Activated T-helper 17 cell treated with anti-CD3 and anti-CD28 coated beads, Interleukin-2, amount 50 U/mL, for 72 hours (primary cell): ENCODE measurements at places on chromosomes 1 and 21.

DNA sequence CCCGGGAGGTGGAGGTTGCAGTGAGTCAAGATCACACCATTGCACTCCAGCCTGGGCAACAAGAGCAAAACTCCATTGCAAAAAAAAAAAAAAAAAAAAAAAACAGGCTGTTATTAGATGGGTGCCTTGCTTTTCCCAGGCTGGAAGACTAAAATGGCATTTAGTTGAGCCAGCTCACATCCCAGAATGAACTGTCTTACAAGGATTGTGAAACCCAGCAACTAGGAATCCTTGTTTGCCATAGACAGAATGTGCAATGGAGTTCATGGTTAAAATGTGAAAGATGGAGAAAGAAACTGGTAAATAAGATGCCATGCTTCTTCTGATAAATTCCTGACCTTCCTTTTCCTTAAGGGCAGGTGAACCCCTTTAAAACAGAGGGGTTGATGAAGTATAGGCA, 215.8 kb upstream of the GREM2 start:
- no peaks in the 10 kb centered on the region for H3K36me3 ChIP-seq
- H3K4me3 ChIP-seq = no peak overlapping the region
- no peaks in the 10 kb centered on the region for H3K4me1 ChIP-seq
- H3K27ac ChIP-seq = no peak overlapping the region

DNA sequence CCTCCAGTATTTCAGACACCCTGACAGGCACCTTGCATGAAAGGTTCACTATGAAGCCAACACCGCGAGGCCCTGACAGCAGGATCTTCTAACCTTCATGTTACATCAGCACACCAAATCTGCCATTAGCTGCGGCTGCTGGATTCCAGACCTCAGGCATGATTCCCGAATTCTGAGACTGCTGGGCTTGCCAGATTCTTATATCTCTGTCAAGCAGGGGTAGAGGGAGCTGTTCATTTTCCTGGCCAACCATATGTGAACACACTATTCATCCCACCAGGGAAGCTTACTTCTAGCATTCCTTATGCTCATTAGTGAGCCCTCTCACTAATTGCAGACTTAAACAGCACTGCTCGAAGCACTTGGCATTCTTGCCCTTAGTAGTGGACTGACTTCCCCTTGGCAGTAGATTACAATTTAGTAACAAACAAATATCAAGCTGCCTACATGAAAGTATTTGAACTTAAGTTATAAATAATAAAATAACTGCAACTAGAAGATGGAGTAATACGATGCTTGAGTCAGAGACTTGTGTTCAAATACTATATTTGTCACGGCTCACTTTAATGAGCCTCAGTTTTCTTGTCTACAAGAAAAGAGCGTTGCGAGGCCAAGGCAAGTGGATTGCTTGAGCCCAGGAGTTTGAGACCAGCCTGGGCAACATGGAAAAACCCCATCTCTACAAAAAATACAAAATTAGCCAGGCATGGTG, 43.3 kb downstream of the NID1 start:
- H3K27me3 ChIP-seq = no peaks in the 10 kb centered on the region
- H3K4me3 ChIP-seq = no peak overlapping the region
- ATAC-seq = no peak

DNA sequence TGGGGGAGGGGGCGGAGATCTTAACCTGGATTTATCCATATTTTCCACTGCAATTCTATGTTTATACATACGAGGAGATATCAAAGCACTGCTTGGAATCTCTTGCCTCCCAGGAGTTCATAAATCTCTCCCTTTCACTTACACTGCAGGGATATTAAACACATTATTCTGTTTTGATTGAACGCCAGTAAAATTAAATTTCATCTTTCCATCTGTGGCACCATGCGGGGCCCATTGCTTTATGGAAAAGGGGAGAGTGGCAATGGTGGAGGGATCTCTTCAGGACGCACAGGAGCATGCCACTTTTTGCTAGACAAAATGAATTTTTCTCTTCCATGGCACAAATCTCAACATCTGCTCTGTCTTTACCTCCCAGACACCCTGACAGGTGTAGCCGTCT, 648.0 kb upstream of the PLXNA2 start:
- H3K4me3 ChIP-seq = no peak overlapping the region
- H3K27ac ChIP-seq = no peak overlapping the region
- no peaks in the 10 kb centered on the region for H3K4me1 ChIP-seq

DNA sequence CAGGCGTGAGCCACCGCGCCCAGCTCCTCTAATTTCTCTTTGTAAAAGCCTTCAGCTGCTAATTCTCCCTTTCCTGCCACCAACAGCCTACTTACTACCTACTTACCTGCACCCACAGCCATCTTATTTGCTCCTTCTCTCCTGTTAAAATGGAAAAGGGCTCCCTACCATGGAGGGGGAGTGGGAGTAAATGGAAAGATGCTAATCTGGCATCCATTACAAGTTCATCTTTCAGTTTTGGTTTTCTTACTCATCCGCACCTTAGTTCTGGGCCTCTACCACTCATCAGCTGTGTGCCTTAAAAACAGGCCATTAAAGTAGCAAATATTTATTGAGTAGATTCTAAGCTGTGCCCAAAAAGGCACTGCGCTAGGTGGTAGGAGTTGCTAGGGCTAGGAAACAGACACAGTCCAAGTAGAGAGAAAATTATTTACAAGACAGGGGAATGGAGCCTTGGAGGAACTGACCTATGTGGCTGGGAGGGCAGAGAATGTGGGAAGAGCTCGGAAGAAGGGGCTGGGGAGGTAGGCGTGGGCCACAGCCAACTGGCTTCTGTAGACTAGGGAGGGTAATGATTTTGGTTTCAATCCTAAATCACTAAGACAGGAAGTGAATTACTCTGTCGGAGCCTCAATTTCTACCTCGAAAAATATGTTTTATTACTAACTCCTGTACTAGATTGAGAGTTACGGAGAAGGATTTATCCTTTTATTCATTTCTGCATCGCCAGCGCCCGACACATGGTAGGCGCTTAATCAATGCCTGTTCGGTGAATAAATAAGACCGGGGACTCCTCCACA, 685 bp upstream of the DDI2 start:
- peak; percentile 55 for ATAC-seq
- peaks cover 20% of the 10 kb centered on the region for H3K36me3 ChIP-seq
- H3K4me3 ChIP-seq = peak overlapping the region; percentile 85
- peaks cover 19% of the 10 kb centered on the region for H3K4me1 ChIP-seq
- no peaks in the 10 kb centered on the region for H3K27me3 ChIP-seq

DNA sequence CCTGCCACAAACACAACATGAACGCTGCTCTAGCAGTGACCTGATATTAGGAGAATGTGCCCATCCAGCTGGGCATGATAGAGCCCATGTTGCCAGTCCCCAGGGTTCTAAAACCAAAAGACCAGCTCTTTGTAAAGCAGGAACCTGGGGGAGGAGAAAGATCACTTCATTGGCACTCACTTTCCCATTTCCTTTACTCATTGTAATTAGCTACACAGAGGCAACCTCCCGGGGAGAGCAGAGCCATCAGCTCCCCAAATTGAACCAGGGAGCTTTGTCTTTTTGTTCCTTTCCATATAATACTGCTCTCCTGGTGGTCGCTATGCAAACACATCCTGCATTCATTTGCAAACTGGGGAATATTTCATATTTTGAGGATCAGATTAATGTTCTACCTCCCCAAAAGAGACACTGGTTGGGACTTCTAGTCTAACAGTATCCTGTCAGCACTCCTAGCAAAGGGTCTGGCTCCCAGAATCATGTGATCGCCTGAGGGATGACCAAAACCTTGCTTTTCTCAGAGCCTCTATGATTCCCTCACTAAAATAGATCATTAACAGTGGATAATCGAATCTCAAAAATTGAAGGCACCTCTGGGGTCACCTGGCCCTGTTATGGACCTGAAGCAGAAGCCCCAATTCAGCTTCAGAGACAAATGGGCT, 76.7 kb upstream of the CD1D start:
- H3K4me1 ChIP-seq = peaks cover 6% of the 10 kb centered on the region
- no peak overlapping the region for H3K4me3 ChIP-seq
- H3K27ac ChIP-seq = no peak overlapping the region
- H3K27me3 ChIP-seq = peaks cover 14% of the 10 kb centered on the region

DNA sequence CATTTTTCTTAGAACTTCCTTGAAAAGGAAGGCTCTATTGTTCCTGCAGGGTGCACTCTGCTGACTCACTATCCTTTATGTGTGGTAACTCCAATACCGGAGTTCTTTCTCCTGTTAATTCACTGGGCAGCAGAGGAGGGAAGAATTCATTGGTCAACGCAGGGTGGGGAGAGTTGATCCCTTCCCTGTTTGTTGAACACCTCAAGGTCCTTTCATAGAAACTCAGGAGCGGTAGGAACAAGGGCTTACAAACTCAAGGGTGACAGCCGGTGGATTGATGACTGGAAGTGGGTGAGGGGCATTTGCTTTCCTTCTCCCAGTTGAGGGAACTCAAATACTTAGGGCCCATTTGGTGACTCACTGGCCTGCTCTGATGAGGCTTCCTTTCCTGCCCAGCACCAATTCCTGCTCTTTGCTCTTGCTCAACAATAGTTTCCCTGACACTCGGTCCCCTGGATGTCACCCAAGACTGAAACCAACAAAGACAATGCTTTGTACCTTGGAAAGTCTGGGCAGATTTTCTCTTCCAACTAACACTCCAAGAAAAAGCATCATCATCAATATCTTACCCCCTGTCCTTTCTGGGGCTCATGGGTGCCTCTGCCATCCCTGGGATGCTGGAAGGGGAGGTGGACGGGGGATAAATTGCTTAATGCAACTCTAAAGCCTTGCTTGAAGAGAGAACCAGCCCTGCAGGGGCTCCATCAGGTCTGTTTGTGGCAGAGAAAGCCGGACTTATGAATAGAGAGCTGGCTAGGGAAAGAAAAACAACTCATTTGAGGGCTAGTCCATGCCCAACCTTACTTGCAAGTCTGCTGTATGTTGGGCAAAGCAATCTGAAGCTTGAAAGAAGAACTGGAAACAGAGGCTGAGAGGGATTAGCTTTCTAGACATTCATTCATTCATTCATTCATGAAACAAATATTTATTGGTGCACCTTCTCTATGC, 9.3 kb downstream of the SLC26A9 start:
- H3K4me3 ChIP-seq = no peak overlapping the region
- peaks cover 6% of the 10 kb centered on the region for H3K4me1 ChIP-seq
- H3K36me3 ChIP-seq = no peaks in the 10 kb centered on the region
- no peak for ATAC-seq
- H3K27ac ChIP-seq = no peak overlapping the region
- H3K27me3 ChIP-seq = peaks cover 34% of the 10 kb centered on the region

DNA sequence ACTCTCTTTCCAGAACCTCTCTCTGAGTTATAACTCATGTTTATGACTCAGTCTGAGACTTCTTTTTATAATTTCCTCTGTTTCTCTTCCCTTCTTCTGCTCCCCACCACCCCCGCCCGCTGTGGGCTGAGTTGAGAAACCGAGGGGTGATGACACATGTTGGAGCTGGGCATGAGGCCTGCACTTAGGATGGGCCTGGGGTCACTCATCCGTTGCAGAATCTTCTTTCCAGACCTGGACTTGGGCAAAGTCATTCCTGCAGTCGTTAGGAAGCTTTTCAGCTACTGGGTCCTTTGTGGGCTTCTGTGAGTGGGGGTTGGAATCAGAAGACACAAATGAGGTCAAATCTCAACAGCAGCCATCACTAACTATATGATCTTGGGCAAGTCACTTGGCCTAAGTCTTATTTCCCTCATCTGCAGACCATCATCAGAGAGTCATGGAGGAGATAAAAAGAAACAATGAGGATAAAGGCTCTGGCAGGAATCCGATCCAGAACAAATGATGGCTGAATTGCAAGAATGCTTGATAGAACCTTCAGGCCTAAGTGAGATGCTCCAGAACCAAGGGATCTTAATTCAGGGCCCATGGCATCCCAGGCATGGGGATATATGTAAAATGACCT, 53.4 kb downstream of the RPS6KA1 start:
- H3K27ac ChIP-seq = peak overlapping the region; percentile 69
- no peaks in the 10 kb centered on the region for H3K36me3 ChIP-seq
- peak; percentile 67 for ATAC-seq
- H3K4me3 ChIP-seq = peak overlapping the region; percentile 61
- H3K4me1 ChIP-seq = peaks cover 39% of the 10 kb centered on the region

DNA sequence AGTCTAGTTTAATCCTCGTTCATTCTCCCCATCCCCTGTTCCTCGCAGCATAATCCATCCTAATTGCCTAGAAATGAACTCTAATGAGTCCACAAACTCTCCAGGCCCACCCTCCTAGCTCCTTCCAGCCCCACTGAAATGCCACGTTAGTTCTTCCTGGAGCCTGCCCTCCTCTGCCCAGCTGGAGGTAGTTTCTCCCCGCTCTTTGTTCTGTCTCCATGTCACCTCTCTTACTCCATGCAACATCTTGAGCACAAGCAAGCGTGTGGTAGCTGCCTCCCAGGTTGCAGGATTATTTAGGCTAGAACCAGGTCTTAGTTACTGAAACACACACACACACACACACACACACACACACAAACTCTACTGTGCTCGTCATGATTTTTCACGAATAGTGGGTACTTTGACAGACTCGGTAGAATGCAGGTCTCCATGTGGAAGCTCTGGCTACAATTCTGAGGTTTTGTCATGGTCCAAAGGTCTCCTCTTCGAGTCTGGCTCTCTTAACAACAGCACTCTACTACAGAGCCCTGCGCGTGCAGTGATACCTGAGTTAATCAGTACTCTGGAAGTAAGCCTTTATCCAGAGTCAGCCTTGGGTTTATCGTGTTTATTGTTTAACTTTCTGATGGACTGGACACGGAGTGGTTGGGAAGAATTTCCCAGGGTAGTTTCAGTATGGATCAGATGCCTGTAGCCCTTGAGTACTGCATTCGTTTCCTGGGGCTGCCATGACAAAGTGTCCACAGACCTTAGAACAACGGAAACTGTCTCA, 27.5 kb downstream of the HUNK start:
- H3K27me3 ChIP-seq = peaks cover 4% of the 10 kb centered on the region
- no peaks in the 10 kb centered on the region for H3K36me3 ChIP-seq
- H3K27ac ChIP-seq = peak overlapping the region; percentile 44
- H3K4me3 ChIP-seq = no peak overlapping the region
- no peak for ATAC-seq
- peaks cover 6% of the 10 kb centered on the region for H3K4me1 ChIP-seq

GRCh38 chr1:48471691-48472576, at the start of gene SPATA6:
Gene SPATA6, minus strand, starts transcription at chr1:48472204. Its CDS starts 196 bp downstream, at chr1:48472008.
- H3K27me3 ChIP-seq = no peaks in the 10 kb centered on the region
- H3K4me1 ChIP-seq = peaks cover 16% of the 10 kb centered on the region
- peak within 1 kb of the TSS; percentile 90 for H3K4me3 ChIP-seq
- H3K36me3 ChIP-seq = no peaks in the 10 kb centered on the region
- H3K27ac ChIP-seq = peak within 1 kb of the TSS; percentile 84

GRCh38 chr1:14969006-14969405, 184.5 kb upstream of the TMEM51 start:
- H3K4me3 ChIP-seq = peak overlapping the region; percentile 40
- H3K27ac ChIP-seq = peak overlapping the region; percentile 33
- H3K27me3 ChIP-seq = peaks cover 13% of the 10 kb centered on the region
- no peaks in the 10 kb centered on the region for H3K36me3 ChIP-seq
- H3K4me1 ChIP-seq = no peaks in the 10 kb centered on the region

- H3K4me1 ChIP-seq = peaks cover 6% of the 10 kb centered on the region
- peak; percentile 74 for ATAC-seq
Measured at GRCh38 chr1:53860967-53861411, 22.9 kb upstream of the NDC1 start.

GRCh38 chr1:46804027-46804889, 5.4 kb downstream of the CYP4B1 start:
- ATAC-seq = no peak
- peaks cover 8% of the 10 kb centered on the region for H3K27me3 ChIP-seq
- H3K27ac ChIP-seq = peak overlapping the region; percentile 48
- H3K4me3 ChIP-seq = no peak overlapping the region
- no peaks in the 10 kb centered on the region for H3K4me1 ChIP-seq
